T-helper 17 cell (primary cell): ENCODE measurements at places on chromosomes 12 and 14.
A peak's percentile ranks its signal among the peaks of the same experiment; 100 is the strongest.

DNA sequence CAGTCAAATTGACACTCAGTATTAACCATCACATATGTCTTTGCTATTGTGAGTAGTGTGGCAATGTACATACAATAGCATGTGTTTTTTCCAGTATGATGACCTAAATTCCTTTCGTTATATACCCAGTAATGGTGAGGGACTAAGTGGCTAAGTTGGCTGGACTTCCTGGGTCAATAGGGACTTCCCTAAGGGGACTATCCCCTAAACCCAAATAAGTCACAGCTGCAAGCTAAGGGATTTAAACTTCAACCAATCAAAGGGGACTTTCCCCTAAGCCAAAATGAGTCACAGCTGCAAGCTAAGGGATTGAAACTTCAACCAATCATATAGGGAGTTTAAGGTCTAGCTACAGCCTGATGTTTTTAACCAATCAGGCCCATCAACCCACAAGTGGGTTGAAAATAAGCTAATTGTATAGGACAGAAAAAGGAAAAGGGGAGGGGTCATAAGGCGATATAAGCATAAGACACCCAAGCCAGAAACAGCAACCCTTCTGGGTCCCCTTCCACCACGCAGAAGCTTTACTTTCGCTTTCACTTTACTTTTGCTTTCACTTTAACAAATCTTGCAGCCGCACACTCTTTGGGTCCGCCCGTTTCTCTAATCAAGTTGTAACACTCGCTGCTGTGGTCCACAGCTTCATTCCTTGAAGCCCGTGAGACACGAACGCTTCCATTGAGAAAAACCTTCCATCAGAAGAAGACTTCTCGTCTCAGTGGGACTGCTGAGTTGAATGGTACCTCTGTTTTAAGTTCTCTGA, 404.4 kb downstream of the FLRT2 start:
- peak; percentile 47 for DNase-seq

- DNase-seq: no peak
Observed at GRCh38 chr12:126899926-126900792, 1366.8 kb upstream of the TMEM132C start.

DNA sequence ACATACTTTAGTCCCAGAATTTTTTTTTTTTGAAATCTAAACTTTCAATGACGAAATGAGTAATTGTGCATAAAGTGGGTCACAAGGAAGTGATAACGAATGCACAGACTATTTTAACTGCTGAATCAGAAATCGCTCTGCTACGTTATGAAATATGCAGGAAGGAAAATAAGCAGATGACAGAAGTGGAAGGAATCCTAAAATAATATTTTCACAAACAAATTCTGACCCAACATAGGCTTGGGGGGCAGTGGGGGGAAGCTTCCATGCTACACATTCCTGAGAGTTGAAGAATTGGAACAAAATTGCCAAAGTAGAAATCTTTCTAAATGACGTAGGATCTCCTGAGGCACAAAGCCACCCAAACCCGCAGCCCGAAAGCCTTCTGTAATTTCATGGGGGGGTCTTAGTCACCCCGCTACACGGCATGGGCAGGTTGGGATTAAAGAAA, 89.6 kb downstream of the ARF6 start:
- peak; percentile 50 for DNase-seq

- peak; percentile 24 for DNase-seq
Observed at GRCh38 chr12:27821259-27821973, 41.4 kb upstream of the MANSC4 start.

DNA sequence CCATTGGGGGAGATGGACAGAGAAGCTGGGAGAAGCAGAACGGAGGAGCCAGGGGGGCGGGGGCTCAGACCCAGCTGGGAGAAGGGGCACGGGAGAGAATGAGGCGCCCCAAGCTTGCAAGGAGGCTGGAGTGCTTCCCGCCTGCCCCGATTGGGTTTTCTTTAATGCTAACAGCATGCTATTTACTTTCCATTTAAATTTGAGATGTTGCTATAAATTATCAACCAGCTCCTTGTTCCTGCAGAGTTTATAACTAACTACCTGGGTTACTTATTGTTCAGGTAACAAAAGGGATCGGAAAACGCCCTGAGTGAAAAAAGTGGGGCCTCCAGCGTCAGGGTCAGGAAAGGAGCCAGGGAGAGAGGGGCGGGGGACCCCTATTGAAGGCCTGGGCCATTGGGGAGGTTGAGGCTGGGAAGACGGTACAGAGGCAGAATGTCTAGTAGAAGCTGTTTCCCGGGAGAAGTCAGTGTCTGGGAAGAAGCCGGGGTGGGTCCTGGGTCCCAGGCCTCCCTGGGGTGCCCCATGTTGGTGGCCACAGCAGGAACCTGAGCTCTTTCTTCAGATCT, 2.5 kb downstream of the HNF1A start:
- no peak for DNase-seq

DNA sequence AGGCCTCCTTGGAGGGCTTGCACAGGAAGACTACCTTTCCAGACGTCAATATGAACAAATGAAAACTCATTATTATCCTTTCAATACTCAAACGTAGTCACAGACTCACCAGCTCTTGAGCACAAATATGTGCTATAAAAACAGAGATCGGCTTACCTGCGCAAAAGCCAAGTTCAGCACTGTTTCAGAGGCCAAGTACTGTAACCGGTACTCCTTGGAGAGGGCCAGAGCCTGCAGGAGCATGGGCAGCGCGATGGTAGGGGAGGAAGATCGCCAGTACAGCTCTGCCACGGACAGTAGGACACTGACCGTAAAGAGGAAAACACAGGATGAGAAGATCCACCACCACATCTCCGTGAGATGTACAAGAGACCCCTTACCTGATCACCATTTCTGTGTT, 21.6 kb upstream of the CAMKK2 start:
- DNase-seq: no peak

GRCh38 chr12:78388461-78388860, 476.1 kb upstream of the SYT1 start:
- DNase-seq: no peak

DNA sequence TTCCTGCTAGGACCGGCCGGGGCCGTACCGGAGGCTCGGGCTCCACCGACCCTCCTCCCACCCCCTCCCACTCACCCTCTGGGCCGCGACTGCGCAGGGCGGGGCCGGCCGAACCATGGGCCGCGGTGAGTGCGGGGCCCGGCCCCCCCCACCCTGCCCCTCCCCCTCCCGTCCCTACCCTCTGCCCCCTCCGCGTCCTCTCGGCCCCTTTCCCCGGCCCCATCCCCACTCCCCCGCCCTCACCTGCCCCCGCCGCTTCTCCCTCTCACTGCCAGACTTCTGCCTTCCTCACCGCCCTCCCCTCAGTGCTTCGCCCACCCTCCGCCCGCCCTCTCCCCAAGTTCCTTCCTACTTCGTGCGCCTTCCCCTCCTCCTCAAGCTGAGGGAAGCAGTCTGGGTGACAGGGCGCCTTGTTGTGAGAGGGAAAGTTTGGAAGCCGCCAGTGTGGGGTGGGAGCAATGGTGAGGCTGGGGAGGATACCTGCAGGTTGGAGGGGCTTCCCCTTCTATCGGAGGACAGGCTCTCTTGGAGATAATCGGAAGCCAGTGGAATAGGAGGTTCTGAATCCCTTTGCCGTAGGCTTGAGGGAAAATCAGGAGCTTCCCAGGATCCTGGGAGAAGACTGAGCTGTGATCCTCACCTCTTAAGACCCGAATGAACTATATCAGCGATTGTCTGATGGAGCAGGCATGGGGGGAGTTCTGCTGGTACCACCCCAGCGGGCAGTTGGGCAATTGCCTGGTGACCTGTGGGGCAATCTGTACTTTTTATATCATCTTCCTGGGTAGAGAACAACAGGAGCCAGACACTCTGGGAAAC, 472 bp downstream of the MBD6 start:
- DNase-seq: no peak

DNA sequence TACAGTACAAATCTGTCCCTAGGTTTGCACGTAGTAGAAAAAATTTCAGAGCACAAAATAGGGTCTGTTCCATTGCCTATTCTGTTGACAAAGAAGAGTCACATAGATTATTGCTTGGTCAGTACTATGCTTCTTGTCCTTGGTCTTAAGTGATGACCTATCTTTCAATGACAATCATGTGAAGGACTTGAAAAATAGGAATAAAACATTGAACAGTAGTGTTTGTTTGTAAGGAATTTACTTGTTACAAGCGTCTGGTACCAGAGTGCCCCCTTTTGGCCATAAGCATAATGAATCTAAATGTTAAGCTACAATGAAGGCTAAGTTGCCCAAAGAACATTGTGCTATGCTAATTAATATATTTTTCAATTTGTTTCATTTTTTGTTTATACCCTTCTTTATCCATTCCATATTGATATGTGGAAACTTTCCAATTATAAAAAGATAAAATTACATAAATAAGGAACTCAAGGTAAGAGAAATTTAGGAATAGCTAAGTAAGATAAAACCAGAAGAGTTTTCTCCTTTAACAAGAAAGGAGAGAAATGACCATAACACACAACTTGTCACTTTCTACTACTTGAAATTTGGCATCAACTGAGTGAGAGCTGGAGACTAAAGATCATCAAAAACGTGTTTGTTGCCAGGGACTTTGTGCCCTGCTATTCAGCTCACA, 204.7 kb downstream of the EPS8 start:
- no peak for DNase-seq

DNA sequence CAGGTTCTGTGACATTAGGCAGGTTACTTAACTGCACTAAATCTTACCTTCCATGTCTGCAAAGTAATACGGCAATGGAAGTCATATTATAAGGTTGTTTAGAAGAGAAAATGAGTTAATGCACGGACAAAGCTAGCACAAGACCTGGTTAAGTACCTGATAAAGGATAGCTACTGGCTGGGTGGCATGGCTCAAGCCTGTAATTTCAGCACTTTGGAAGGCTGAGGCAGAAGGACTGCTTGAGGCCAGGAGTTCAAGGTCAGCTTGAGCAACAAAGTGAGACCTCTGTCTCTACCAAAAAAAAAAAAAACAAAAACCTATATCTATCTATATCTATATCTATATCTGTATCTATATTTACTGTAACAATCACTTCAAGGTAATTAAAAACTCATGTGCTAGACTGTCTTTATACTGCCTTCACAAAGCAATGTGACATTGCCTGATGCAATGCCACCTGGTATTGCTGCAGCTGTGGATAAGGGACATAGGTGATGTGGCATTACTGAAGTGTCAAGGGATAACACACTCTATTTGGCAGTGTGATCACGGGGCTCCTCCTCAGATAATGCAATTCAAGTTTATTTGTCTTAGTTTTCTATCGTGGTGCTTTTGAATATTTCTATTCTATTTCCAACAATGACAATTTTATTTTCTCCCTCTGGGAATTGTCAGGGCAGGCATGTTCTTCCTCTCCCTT, 107.1 kb downstream of the PAX9 start:
- DNase-seq: no peak

DNA sequence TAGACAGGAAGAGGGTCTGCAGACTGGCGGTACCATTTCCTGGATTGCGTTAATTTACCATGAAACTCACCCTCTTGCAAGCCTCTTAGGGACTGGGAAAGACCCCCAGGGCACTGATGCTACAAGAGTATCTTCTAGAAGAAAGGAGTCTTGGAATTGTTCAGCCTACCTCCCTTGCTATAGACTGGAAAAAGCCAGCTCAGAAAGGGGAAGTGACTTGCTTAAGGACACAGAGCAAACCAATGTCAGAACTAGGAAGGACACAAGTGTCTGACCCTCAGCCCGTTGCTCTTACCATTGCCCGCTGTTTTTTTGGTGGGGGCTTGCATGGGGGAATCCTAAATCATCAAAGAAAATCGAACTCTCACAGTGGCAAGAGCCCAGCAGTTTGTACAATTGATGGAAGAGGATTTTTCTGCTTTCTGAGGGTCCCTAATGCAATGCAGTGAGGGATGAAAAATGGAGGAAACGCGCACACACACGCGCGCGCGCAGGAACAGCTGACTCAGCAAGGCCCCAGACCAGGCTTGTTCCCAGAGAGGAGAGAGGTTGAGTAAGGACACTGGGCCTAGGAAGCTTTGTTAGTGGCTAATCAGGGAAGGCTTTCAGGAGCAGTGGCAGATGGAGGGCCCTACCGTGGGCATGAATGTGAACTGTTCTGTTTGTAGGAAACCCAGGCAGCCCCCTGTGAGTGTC, 50.9 kb downstream of the RIN3 start:
- DNase-seq: no peak

GRCh38 chr12:91913124-91913523, 232.5 kb downstream of the BTG1 start:
- DNase-seq: no peak

GRCh38 chr12:99146730-99147129, 500.8 kb upstream of the GARIN6 start:
- no peak for DNase-seq

- peak; percentile 49 for DNase-seq
Observed at GRCh38 chr12:121590476-121591143, 9.8 kb upstream of the KDM2B start.

GRCh38 chr12:110533607-110534006, 31.5 kb downstream of the RAD9B start:
- no peak for DNase-seq

- DNase-seq: no peak
Observed at GRCh38 chr14:69652942-69653684, 41.7 kb downstream of the SUSD6 start.

- DNase-seq: no peak
Observed at GRCh38 chr14:31297701-31298344, 90.2 kb upstream of the HECTD1 start.

- DNase-seq: no peak
Observed at GRCh38 chr12:52331833-52332232, 10.6 kb upstream of the KRT83 start.

GRCh38 chr14:85517114-85517688, 12.7 kb upstream of the FLRT2 start:
- DNase-seq: no peak

GRCh38 chr12:86044396-86044795, 170.3 kb downstream of the NTS start:
- DNase-seq: no peak

GRCh38 chr12:42978708-42979107, 389.2 kb upstream of the PRICKLE1 start:
- DNase-seq: no peak

DNA sequence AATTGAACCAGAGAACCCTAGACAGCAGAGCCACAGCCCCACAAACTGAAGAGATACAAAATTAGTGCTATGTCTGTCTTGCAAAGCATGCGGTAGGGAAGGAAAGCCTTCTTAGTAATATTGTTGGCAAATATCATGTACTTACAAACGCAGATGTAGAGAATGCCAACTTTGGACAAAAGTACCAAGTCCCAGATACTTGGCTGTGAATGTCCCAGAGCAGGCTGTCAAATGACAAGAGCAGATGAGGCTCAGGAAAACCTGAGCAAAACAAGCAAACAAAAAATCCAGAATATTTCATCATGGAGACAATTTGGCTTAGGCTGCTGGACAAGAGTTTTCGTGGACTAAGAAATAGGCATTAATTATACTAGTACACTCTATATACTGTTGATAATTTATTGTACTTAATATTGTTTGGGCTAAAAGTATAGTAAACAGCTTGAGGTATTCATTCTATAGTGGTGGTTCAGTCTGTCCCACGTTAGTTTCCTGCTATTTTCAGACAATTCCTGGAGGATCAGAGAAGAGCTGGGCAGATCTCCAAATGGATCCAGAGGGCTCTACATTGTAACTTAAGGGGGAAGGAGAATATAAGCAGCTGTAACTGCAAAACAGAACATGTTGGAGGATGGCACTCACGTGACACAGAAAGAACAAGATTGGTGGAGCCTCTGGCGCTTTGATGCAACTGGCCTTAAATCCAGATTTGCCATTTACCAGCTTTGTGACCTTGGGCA, 329.8 kb downstream of the ATP23 start:
- no peak for DNase-seq
